H54 (cell line): ENCODE measurements at places on chromosomes 3 and 15.
A peak's percentile ranks its signal among the peaks of the same experiment; 100 is the strongest.

DNA sequence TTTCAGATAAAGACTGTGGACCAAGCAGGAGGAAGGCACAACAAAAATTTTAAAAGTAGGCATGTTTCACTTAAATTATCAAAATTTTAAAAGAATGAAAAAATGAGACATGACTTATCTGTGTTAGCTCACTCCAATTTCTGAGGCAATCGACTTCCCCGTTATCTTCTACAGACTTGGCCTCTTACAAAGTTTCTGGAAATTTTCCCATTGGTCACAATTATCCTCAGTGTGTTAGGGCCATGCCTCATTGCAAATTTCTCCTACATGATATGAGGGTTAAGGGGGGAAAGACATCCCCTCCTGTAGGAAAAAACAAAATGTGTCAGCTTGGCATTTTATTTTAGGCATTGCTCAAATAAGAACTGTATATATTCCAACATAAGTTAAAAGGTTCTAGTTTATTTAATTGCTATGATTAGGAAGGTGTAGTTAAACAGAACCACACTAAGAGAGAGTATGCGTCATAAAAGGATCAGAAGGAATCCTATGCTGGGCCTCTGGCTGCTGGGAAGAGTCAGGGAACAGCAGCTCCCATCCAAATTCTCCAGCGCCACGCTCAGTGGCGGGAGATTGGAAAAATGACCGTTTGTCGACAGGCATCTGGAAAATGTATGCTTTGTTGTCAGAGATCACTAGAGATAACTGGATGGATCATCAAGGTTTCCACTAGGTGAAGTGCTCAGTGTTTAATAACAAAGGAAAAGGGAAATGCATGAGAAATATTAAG, 463.6 kb upstream of the NR2F2 start:
- no peak for DNase-seq

DNA sequence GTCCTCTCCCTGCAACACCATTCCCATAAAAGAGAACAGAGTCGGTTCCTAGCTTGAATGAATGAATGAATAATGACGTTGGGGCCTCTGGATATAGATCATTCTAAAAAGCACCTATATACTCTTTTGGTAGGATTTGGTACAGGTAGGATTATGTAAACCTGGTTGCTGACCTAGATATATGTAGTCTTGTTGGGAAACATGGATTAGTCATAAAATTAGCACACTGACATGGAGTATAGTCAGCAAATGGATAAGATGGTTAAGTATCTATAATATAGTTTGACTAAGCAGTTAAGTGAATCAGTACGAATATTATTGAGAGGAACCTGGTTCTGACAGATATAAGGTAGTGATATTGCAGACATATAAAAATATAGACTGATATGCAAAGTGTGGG, 142.5 kb downstream of the FILIP1L start:
- DNase-seq = no peak

- no peak for DNase-seq
These were observed 5.2 kb downstream of the ACTC1 start for GRCh38 chr15:34790121-34790520.

DNA sequence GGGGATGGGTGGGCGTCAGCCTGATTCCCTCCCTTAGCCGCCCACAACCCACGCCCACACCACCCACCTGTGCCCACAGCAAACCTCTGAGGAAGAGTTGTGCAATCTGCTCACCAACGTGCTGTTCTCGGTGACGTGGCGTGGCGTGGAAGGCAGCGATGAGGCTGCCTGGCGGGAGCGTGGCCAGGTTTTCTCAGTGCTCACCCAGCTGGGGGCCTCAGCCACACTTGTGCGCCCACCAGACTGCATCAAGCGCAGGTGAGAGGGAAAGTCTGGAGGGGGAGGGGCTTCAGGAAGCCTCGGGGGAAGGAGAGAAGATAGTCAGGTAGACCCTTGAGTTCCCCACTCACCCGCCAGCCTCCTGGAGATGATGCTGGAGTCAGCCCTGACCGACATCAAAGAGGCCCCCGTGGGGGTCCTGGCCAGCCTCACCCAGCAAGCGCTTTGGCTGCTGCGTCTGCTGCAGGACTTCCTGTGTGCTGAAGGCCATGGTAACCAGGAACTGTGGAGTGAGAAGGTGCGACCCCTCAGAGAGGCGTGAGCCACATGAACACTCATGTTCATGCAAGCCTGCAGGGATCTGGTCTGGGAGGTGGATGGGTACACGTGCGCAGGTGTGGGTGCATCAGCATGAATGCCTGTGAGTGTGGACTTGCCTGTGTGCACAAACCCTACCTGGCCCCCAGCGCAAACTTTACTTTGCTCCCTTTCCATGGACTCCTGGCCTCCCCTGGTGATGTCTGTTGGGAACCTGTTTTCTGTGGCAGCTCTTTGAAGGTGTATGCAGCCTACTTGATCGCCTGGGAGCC, 21.7 kb downstream of the NBEAL2 start:
- no peak for DNase-seq

DNA sequence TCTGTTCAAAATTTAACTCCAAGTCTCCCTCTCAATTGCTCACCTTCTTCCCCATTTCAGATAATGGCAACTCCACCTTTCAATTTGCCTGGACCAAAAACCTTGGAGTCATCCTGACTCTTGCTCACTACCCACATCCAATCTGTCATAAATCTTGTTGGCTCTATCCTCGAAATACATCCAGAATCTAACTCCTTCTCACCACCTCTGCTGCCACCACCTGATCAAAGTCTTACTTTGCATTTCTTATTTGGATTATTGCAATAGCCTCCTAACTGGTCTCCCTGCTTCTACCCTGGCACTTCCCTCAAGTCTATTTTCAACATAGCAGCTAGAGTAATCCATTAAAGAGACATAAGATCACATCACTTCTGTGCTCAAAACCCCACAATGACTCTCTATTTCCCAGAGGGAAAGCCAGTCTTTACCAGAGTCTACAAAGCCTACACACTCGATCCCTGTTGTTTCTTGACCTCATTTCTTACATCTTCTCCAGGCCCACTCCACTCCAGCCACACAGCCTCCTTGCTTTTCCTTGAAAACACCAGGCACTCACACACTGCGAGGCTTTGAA, 86.6 kb downstream of the GPR156 start:
- peak; percentile 15 for DNase-seq

DNA sequence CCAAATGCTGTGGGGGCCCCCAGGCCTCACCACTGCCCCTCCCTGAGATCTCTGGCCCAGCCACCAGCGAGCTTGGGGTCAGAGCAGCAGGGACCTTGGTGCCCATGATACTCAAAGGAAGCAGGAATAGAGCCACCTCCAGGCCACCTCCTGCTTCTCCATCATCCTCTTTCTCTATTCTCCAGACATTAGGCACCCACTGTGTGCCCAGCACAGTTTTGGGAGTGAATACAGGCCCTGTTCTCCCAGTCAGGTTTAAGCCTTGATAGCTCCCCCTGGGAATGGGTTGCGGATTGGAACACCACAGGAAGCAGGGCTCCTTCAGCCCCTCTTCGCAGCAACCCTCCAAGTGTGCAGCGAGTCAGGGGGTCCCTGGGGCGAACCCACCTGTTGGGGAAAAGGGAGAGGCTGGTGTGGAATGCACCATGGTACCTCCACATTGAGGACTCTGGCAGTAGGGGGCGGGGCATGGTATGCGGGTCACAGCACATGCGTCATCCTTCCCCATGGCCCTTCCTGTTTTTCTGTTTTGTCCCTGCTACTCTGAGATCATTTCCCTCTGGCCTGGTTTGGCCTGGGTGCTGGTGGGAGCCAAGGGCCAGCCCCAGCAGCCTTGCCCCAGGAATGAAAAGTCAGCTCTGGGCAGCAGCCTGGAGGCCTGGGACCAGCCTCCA, 14.2 kb upstream of the SEMA3B start:
- peak; percentile 61 for DNase-seq

DNA sequence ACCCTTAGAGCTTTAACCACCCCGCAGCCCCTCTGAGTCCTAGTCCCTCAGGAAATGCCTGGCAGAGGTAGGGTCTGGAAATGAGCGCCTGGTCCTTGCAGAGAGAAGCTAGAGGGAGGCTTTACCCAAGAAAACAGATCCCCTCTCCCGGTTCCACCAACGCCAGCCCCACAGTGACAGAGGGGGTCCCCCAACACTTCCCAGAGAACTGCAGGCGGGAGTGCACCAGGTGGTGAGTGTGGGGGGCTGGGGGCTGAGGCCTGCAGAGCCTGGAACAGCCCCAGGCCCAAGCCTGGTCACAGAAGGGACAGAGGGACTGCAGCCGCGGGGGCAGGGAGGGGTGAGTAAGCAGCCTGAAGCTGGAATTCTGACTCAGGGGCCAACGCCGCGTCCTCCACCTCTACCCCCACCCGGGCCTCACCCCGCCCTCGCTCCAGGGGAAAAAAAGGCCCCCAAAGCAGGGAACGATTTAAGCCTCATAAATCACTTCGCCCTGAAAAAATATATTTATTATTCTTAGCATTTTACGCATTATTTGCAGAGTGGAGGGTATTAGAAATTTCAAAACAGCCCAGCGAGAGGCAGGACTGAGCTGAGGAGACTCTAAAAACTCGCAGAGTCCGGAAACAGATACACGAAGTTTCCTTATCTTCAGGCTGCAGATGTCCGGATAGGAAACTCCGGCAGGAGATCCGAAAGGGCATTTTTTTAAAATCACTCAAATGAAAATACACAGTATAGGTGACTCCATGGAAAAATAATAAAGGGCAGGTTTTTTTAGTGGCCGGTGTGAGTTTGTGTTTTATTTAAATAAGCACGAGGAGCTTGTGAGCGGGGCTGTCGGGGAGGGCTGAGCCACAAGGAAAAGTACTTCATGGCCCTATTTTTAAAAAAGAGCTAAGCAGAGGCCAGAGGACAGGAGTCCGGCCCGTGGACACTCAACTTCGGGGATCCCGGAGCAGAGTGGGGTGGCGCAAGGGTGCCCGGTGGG, 10.0 kb downstream of the GATA2 start:
- DNase-seq = peak; percentile 80
